Ovary (tissue), 10 donors: ENCODE measurements at places on chromosomes 12 and 14. TPM values are rescaled to one million over a fixed set of nuclear protein-coding genes. Genes with fewer than 3 reads are reported as not detected.

- DNase-seq = no peak
Observed at GRCh38 chr12:110581931-110582275, 1.2 kb downstream of the PPTC7 start.

DNA sequence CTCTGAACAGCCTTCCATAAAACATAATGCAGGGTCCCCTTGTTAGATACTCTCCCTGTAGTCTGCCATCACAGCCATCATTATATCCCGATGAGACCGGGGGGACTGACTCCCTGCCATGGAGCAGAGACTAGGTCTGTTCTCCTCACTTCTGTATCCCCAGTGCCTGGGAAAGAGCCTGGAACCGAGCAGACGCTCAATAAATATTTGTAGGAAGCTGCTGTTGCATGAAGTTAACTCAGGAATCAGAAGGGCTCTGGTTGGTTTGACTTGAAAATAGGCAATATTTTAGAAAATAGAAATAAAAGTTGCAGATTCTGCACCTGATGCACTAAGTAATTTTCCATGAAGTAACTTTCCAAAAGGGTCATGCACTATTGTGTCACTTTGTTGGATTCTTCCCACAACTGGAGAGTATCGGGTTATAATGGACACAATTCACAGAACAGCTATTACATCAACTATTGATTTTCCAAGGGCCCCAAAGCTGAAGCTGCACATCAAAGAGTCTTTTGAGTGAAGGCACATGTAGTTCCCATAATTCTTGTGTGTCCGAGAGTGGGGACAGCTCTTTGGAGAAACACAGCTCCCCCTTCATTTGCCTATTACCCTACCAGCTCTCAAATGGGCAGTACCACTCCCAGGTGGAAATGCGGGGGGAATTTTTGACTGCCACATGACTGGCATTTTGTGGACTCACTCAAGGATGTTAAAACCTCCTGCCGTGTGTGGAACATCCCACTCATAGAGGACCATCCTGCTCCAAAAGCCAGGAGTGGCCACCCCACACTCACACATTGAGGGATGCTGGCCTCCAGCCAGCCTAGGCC is 18.8 kb downstream of the CLMN start:
- no peak for DNase-seq

GRCh38 chr12:3492793-3493042 is 1.7 kb downstream of the PRMT8 start:
- no peak for DNase-seq

- no peak for DNase-seq
Observed at GRCh38 chr12:100758083-100758482, 36.5 kb upstream of the ANO4 start.

DNA sequence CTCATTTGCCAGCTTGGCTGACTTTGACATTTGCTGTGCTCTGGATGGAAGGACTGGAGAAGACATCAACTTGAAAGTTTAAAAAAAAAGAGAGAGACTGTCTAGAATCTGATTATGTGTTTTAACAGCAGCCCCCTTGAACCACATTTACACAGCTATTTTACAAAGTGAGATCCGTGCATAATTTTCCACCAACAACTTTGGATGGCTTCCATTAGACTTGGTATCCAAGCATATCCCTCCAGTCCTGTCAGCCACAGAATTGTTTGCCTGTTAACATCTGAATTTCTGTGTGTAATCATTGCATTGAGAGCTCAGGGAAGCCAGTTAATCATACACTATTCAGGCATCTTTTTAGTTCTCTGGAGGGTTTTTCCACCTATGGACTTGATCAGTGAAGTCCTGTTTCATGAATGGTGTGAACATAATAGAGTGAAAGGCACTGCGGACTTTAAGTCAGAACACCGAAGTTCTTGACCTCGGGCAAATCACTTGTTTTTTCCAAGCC is 93.7 kb downstream of the SAMD4A start:
- DNase-seq = no peak

DNA sequence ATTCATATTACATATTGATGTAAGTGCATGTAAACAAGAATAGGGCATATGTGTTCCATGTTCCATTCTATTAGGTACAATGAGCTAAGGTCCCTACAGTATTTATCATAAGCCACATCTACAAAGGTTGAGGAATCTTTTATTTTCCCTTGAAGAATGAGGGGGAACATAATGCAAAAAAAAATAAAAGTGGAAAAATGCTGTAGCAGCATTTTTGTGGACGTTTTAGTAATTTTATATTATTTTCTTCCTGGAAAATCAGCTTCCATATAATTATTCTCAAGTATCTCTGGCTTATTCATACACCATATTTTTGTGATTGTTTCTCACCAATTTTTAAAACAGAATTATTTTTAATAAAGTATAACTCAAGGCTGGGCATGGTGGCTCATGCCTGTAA is 148.7 kb downstream of the MED13L start:
- DNase-seq = no peak

DNA sequence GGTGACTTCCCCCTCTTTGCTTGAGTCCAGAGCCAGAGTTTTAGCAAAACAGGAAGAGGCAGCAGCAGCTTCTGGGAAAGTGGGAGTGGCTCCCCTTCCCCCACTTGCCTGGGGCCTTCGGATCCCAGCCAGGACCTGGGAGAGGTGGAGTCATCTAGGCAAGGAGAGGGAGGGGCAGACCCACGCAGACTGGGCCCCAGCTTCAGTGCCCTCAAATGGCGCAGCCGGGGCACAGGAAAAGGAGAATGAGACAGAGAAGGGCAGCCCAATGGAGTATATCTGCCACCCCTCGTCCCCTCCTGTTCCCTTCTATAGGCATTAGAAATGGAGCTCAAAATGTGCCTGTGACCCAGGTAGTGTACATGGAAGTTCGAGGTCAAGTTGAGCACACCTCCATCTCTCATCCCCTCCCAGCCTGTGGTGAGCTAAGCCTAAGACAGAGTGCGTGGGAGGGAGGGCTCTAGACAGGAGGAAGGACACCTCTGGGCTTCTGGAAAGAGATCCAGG is 9.3 kb upstream of the HDAC7 start:
- peak; percentile 91 for DNase-seq

- DNase-seq = no peak
Observed at GRCh38 chr14:92687681-92688433, 60.6 kb downstream of the LGMN start.

DNA sequence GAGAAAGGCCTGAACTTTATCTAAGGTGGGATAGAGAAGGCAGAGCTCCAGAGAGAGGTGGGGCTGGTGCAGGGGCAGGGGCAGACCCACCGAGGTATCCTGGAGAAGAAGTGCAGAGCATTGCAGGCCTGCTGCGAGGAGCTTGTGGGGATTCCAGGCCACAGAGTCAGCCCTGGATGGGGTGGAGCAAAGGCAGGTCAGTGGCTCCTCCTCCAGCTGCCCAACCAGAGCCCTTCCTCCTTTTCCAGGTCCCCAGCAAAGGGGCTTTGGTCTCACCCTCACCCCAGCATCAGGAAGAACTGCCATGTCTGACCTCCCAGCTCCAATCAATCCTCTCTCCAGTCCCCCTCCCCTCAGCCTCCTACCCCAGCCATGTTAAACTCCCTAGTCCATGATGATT is 19.8 kb upstream of the ZNF740 start:
- DNase-seq = no peak

DNA sequence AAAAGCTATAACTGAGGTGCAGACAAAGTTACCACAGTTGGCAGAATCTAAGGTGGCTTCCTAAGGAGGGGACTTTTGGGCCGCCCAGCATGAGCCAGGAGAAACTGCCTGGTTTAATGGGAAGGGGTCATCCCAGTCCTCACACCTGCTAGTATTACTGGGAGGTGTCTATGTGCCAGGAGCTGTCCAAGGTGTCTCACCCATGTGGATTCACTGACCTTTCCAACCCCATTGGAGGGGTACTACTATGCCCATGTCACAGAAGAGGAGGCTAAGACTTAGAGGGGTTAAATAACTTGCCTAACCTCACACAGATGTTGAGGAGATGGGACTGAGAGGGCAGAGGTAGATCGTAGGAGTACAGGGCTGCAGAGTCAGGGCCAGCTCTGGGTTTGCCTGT is 10.2 kb downstream of the ABCB9 start:
- DNase-seq = no peak

GRCh38 chr12:131263626-131264025 is 309.9 kb downstream of the ADGRD1 start:
- no peak for DNase-seq

DNA sequence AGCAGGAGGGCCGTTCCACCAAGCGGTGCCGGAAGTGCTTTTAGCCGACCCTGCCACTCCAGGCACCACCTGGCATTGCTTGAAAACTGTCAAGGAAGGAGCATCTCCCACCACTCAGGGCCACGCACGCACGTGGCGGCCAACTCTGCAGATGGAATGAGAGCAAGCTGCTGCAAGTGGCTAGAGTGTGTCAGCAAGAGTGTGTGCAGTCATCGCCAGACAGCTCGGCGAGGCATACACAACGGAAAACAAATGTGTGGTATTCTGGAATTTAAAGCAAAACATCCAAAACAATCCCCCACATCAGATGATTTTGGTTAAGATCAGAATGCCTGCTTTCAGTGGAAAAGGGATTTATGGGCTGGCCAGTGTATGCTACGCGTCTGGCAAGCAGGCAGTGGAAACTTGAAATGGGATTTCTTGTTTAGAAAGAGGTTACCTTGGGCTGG is 11.2 kb downstream of the CD9 start:
- no peak for DNase-seq

GRCh38 chr14:21807975-21808374 is 134.4 kb upstream of the OR4E1 start:
- DNase-seq = no peak

DNA sequence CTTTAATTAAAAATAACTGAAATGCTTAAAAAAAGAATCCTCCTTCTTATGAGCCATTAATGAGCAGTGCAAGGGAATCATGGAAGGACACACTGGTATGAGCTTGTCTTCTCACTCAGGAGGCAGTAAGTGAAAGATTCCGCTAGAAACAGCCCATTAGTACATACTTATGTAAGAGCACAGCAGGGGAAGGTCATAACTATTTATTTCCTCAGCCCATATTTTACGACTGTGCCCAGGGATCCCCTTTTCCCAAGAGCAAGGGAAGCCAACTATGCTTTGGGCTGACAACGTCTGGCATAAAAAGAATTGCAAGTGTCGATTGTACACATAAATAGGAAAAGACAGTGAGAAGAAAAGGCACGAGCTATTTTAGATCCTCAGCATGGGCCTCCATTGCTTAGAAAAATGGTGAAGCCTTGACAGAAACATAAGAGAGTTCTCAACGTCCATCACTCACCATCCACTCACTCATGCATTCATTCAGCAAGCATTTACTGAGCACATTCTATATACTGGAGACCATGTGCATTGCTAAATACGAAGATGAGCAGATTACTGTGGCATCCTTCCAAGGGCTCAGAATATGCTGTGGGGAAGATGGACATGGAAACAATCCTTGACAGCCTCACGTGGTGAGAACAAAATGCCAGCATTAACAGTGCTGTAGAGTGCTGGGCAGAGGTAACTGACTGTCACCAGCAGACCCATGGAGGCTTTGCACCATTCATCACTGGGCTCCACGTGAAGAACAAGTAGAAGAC is 152.7 kb downstream of the NTF3 start:
- DNase-seq = no peak

GRCh38 chr12:124273630-124274029 is 21.3 kb upstream of the RFLNA start:
- no peak for DNase-seq

DNA sequence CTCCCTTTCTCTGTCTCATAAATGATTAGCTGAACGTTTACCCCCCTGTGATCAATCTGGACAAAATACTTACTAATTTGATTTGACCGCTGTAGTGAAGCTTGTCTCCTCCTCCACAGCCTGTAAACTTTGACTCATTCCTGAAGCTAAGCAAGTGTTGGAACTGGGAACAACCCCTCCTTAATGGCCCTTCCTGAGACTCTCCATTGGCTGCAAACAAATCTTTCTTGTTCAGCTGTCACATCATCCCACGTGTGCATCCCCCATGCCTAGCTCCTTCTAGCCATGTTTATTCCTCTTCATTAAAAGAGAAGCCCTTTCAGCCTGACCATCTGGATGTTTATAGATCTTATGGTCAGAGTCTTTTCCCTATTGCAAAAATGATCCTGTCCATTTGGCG is 281.2 kb downstream of the RGS6 start:
- DNase-seq = no peak

GRCh38 chr14:89720076-89720687 is 234.3 kb downstream of the EFCAB11 start:
- DNase-seq = no peak

DNA sequence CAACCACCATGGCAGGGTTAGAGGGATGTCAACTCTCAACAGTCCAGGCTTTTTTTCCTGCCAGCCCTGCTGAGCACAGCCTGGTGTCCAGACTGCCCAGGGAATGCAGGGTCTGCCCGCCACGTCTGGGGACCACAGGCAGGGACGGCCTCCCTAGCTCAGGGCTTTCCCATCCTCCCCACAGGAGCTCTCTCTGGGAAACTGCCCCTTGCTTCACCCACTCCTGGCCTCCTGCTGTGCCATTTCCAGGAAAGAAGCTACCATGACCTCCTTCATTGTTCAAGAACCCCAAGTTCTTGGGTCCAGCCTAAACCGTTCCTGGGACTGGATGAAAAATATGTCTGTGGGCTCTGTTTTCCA is 4.8 kb downstream of the SCNN1A start:
- DNase-seq = no peak

DNA sequence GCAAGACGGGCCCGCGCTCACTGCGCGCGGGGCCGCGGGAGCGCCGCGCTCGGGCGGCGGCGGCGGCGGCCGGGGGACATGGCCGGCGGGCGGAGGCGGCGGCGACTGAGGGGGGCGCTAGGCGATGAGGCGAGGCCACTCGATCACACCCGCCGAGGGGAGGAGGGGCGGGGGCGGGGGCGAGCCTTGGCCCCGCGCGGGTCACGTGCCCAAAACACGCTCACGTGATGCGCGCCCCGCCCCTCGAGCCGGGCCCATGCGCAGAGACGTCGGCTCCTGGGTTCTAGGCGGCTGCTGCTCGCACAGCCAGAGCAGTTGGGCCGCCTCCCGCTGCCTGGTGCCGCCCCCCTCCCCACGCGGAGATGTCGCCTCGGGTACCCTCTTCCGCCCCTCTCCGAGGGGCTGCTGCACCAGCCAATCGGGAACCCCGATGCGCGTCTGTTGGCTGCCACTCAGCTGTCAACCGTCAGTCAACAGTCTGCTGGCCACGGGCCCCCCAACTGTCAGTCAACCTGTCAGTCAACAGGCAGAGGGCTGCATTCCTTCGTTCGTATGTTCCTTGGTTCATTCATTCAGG is at the start of gene SPPL3:
TSS of gene SPPL3 (minus strand) at position 162 of the 577 bp plus-strand sequence. CDS start 491 bp downstream, outside the sequence.
- DNase-seq = peak; percentile 94

MBIP gene
- total RNA-seq = 35.2 TPM

APEX1 gene
- total RNA-seq = 141 TPM

KRT75 gene
- not detected for total RNA-seq

POTEG gene
- not detected for total RNA-seq

TAS2R10 gene
- total RNA-seq = not detected

ST8SIA1 gene
- 4.8 TPM for total RNA-seq

TMPRSS12 gene
- total RNA-seq = not detected

PROX2 gene
- total RNA-seq = not detected

ABCD4 gene
- 44.9 TPM for total RNA-seq

NFATC4 gene
- 186 TPM for total RNA-seq

MYO1H gene
- 0.34 TPM for total RNA-seq

SERPINA9 gene
- total RNA-seq = not detected

P2RX2 gene
- not detected for total RNA-seq

ESRRB gene
- not detected for total RNA-seq
